ENCODE measurements at places on chromosomes 6 and 20. TPM values are rescaled to one million over a fixed set of nuclear protein-coding genes. Genes with fewer than 3 reads are reported as not detected.
A peak's percentile ranks its signal among the peaks of the same experiment; 100 is the strongest.

DNA sequence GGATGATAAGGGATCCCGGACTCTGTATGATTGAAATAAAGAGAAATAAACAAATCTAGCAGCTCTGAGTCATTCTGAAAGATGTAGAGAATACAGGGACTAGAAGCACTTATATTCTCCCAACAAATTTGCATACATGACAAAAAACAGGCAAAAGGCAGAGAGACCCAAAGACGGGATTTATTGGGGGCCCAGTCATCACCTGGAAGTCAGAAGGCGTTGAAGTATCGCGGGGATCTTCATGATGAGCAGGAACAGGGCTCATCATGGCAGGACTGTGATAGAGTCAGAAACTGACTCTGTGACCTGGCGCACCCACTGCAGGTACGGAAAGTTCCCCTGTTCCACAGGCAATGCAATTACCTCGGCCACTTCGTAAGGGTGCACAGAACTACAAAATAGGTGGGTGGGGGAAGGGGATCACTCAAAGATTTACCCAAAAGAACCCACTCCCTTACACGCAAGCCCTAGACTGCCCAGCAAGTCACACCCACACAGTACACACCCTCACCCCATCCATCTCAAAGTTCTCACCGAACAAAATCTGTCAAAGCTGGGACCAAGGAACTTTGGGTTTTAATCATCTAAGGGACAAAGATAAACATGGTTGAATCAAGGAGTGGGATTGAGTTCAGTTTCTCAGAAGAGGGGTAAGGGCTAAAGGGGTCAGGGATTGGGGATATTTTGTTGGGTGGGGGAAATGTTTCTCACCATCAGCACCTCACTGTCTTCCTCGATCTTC, 1.4 kb downstream of the CUTA start:
- no peak for DNase-seq

- DNase-seq, result no peak
These were observed 136.0 kb downstream of the HFE start for GRCh38 chr6:26223228-26223627.

DNA sequence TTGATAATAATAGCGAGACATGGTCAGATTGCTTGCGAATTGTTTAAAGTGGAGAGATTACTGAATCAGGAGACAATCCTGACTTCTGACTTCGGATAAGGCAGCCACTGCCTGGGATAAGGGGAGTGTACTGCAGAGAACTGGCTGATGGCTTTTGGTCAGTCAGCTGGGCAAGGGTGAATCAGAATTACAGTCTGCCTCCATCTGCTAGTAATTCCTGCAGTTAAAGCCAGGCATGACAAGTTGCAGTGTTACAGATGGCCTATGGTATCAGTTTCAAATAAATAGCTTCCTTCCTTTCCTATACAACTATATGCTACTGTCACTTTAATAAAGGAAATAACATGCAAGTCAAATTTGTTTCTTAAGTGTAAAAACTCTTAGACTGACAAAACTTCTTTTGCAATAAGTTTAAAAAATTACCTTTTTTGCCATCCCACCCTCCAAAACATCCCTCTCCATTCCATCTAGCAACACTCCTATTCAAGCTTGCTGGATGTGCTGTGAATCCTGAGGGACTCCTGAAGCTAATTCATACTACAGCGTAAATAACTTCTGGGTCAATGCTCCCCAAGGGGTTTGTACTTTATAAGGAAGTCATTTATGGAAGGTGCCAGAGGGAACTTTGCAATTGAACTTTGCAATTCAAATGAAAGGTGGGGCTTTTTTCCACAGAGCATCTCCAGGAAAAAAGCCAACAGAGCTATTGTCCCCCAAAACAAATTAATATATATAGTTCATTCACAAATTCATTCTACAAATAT, 245.2 kb downstream of the ADGRB3 start:
- no peak for DNase-seq

GRCh38 chr6:121677571-121677970, 242.1 kb downstream of the GJA1 start:
- DNase-seq, result no peak

Gene CD83
- total RNA-seq, result 7.1 TPM

GRCh38 chr6:113632220-113632864, 224.8 kb upstream of the MARCKS start:
- peak; percentile 92 for DNase-seq

DNA sequence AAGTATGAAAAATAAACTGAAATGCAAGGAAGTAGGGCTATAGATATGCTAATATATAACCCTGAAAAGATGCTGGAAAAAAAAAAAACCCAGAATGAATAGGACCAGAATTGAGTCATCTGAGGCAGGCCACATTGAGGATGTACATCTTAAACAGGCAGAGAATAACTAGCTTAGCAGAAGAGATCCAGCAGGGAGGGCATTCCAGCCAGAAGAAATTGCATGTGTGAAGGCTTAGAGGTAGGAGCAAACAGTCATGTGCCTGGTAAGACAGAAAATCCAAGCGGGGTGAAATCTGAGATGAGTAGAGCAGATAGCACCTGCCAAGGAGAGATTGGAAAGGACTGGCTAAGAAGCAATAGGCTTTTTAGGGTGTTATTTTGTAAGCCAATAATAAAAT, 2.6 kb downstream of the COL19A1 start:
- no peak for DNase-seq

- peak; percentile 23 for DNase-seq
These were observed 58.9 kb upstream of the MCM9 start for GRCh38 chr6:118993803-118994251.

DNA sequence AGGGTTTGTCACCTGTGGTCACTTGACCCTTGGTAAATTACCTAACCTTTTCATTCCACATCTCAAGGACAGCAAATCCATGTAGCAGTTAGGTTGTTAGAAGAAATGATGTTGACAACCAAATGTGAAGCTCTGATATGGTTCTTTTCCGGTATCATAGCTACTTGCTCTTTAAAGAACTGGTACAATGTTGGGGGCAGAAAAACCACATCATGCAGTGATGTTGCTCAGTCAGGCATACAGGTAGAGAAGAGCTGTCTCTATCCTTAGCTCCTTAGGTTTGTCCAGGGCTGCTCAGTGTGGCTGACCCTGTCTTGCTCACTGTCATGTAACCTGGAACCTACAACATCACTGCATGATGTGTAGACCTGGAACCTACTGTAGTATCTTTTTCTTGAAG, 135.5 kb downstream of the LRRC1 start:
- DNase-seq, result no peak

DNA sequence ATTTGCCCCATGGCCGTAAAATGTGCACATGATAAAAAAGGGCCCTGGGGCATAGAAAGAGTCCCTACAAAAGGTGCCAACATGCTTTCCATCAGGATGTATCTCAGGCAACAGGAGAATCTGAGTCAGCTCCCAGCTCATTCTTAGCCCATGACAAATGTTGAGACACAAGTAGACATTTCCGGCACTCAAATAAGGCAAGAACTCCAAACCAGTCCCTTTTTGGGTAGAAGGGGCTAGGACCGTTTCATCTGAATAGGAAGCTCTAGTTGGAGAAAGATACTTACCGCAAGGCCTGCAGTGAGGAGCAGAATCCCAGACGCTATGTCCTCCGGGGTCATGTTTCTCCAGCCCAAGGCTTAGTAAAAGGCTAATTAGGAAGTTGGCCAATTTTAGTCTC, 261.0 kb upstream of the RIN2 start:
- no peak for DNase-seq

GRCh38 chr20:3315136-3315535, 76.1 kb upstream of the SLC4A11 start:
- DNase-seq, result no peak

Gene DNAH8
- not detected for total RNA-seq

Gene WFDC12
- not detected for total RNA-seq

DNA sequence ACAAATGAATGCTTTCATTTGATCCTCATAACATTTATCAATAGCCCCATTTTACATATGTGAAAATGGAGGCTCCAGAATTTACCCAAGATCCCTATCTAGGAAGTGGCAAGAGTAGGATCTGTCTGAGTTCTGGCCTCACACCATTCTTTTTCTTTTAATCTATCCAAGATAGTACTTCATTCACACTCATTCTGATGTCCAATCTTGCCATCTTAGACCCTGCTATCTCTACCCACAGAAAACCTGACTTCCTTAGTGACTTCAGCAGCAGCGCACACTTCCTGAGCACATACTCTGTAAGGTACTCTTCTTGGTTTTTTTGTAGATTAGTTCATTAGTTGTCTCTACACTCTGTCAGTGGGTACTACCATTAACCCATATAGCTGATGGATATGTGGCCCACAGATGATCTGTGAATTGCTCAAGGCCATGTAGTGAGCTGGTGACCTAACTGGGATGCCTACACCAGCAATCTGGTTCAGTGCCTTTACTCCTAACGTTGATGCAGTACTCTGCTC, 36.3 kb downstream of the COX4I2 start:
- DNase-seq, result no peak

Gene CLIC5
- total RNA-seq, result 0.58 TPM

- DNase-seq, result no peak
These were observed 105.8 kb downstream of the SCML4 start for GRCh38 chr6:107718341-107718740.

DNA sequence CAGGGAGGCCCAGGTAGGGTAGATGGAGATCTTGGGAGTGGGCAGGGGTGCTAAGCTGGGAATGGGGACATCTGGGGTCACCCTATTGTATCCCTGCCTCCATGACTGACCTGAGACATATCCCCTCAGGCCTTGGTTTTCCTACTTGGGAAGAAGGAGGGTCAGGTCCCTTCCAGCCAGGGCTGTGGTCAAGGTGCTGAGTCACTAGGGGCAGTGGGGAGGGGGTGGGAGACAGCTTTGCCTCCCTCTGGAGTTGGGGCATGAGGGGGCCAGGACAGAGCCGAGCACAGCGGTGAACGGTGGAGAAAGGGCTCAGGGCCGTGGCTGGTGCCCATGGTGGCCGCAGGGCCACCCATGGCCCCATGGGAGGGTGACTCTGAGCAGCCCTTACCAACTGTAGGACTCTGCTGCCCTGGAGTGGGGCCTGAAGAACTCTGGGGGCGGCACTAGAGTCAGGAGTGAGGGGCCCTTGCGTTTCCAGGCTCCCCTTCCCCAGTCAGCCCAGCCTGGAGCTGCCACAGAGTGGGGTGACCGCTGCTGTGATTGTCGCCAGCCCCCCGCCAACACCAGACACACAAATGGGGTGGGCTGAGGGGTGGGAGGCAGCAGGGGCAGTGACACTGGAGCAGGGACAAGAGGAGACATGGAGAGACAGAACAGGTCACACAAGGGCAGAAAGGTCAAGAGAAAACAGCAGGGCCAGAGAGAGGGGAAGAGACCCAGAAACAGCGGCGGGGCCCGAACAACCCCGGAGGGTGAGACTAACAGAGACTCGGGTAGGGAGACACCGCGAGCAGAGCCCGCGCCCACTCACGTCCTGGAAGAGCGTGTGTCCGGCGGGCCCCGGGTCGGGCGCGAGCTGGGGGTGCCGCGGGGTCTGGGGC, 576 bp downstream of the NECAB3 start:
- DNase-seq, result no peak

- no peak for DNase-seq
These were observed 652.7 kb downstream of the PHF3 start for GRCh38 chr6:64288351-64288750.

Gene TBX18
- total RNA-seq, result 1.9 TPM

Gene TRIM40
- total RNA-seq, result not detected

Gene ESR1
- not detected for total RNA-seq

GRCh38 chr6:21993841-21994240, 303.0 kb downstream of the PRL start:
- DNase-seq, result no peak

DNA sequence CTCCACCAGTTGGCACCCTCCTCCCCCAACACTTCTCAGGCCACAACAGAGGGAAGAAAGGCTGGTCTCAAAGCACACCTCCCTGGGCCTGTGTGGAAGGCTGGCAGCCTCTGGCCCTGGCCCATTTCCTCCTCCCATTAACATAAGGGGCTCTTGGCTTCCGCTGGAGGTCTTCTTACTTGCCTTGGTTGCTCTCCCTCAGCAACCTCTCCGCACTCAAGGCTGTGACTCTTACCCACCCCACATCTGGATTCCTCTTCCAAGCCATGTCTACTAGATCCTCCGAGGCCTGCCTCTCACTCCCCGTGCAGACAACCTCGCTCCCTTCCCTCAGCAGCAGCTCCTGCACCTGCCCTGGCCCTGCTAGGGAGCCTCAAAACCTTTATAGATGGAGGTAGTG, 112.2 kb upstream of the PRND start:
- no peak for DNase-seq

Gene CRYBG1
- 10.3 TPM for total RNA-seq

- peak; percentile 30 for DNase-seq
These were observed 155.7 kb upstream of the PRSS16 start for GRCh38 chr6:27091661-27092315.

- no peak for DNase-seq
These were observed 54.4 kb downstream of the DTNBP1 start for GRCh38 chr6:15608396-15608795.

GRCh38 chr6:45556828-45557227, 179.1 kb upstream of the SUPT3H start:
- DNase-seq, result no peak

- no peak for DNase-seq
These were observed 167.8 kb downstream of the JARID2 start for GRCh38 chr6:15413466-15414234.

DNA sequence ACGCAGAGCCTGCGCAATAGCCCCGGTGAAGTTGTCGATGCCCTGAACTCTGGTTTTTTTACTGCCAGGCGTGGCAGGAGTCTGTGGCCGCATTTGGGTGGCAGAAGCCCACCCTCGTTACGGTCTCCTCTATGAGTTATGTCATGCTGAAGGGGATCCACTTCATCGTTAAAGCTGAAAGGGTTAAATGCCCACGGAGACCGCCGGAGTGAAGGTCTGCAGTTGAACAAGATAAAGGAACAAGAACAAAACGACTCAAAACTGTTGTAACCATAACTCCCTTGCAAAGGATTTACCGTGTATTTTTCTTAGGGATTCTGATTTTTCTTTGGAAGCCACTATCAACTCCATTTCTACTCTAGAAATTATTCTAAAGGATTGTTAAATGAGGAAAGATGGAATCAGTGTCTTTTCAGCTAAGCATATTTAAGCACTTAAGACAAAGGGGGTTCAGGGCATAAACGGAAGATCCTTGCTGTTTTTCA, 501 bp upstream of the ELOVL5 start:
- no peak for DNase-seq
